Left renal pelvis (tissue), 4 donors: ENCODE measurements at places on chromosomes 5 and 9. TPM values are rescaled to one million over a fixed set of nuclear protein-coding genes. Genes with fewer than 3 reads are reported as not detected.

The NR4A3 gene
- polyA plus RNA-seq = 0.53 TPM

The IQGAP2 gene
- 69.1 TPM for polyA plus RNA-seq

The SPATA31E1 gene
- not detected for polyA plus RNA-seq

The C5orf58 gene
- polyA plus RNA-seq = not detected

The HSPA5 gene
- 424 TPM for polyA plus RNA-seq

The IFNA13 gene
- polyA plus RNA-seq = not detected

The RGS7BP gene
- 7.0 TPM for polyA plus RNA-seq

The ENHO gene
- 0.82 TPM for polyA plus RNA-seq

The SPINK13 gene
- polyA plus RNA-seq = 0.23 TPM

The PCYOX1L gene
- 17.8 TPM for polyA plus RNA-seq

The TJP2 gene
- polyA plus RNA-seq = 120 TPM

The SUSD3 gene
- polyA plus RNA-seq = 9.4 TPM

DNA sequence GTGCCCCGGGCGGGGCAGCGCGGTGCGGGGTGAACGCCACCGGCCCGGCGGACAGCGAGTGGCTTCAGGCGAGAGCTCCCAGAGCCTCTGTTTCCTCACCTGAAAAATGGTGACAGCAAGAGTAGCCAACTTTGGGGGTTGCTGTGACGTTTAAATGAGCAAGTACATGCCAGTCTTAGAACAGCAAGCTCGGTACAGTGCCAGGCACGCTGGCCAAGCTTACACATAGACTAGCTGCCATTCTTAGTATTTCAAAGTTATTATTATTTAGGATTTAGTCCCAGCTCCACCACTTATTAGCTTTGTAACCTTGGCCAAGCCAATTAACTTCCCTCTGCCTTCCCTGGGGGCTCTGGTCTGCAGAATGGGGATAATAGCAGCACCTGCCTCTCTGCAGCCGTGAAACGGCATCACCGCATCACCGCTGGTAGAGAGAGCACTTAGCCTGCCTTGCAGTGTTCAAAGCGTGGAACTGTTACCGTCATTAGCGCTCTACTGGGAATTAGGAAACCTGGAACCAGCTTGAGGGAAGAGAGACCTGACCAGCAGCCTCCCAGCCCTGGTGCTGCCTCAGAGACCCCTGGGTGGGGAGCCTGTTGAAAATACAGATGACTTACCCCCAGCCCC lies at the start of gene C9orf50:
Gene C9orf50 (minus strand): TSS at position 433 of the 627 bp plus-strand sequence. CDS start 527 bp downstream, outside the sequence.
- DNase-seq = no peak

DNA sequence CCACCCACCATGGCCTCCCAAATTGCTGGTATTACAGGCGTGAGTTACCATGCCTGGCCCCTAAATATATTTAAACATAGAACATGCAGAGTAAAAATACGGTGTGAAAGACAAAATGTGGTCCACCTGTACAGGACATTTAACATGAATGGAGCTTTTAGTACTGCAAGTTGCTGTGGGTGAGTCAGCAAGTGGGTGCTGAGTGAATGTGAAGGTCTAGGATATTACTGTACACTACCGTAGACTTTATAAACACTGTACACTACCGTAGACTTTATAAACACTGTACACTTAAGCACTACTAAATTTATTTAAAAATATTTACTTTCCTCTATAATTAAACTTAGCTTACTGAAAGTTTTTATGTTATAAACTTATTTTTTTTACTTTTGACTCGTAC lies 317.8 kb downstream of the PRDM9 start:
- no peak for DNase-seq

GRCh38 chr5:177084175-177084574 lies 2.5 kb upstream of the FGFR4 start:
- no peak for DNase-seq

DNA sequence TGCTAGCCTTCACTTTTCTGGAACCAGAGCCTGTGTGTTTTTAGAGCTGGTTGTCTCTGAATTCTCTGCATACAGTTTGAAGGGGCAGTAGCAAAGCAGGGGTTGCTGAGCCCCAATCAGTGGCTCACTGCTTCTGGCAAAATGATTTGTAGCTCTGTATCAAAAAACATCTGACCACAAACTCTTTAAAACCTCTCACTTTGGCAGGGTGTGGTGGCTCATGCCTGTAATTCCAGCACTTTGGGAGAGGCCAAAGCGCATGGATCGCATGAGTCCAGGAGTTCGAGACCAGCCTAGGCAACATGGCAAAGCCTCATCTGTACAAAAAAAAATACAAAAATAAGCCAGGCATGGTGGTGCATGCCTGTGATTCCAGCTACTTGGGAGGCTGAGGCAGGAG lies 28.3 kb upstream of the APC start:
- no peak for DNase-seq

DNA sequence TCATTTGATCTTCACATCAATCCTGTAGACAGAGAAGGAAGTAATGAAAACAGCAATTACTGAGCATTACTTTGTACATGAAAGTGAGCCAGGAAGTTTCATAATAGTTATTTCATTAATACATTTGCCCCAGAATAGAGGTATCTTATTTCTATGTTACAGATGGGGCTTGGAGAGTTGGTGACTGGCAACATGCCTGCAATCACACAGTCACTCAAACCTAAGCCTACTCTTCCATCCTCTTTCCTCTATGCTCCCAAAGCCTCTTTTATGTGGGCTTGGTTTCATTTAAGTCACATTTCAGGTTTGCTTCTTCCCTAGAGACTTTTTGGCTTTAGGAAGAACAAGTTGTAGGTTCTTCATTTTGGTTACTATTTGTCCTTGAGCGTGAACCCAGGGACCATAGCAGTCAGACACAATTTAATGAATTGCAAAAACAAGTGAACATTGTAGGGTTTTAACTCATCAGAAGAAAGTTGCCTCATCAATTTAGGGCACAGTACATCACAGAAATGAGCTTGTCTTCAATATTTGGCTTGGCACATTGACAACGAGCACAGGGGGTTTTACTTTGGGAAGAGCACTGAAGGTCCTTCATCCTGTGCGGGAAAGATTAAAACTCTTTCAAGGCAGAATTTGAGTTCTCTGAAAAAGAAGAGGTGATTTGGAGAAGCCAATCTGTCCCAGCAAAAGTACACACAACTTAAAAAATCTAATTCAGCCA lies 381.1 kb downstream of the TMEM38B start:
- DNase-seq = no peak

DNA sequence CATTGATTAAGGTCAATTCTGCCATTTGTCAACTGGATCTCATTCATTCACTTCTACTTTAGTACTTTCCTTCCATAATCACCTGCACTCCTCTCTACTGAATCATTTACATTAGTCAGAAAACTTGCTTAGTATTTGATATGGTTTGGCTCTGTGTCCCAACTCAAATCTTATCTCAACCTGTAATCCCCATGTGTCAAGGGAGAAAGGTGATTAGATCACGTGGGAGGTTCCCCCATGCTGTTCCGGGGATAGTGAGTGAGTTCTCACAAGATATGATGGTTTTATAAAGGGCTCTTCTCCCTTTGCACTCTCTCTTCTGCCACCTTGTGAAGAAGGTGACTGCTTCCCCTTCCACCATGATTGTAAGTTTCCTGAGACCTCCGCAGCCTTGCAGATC lies 23.7 kb upstream of the UGCG start:
- DNase-seq = no peak

GRCh38 chr5:33300209-33300742 lies 140.5 kb upstream of the TARS1 start:
- no peak for DNase-seq

DNA sequence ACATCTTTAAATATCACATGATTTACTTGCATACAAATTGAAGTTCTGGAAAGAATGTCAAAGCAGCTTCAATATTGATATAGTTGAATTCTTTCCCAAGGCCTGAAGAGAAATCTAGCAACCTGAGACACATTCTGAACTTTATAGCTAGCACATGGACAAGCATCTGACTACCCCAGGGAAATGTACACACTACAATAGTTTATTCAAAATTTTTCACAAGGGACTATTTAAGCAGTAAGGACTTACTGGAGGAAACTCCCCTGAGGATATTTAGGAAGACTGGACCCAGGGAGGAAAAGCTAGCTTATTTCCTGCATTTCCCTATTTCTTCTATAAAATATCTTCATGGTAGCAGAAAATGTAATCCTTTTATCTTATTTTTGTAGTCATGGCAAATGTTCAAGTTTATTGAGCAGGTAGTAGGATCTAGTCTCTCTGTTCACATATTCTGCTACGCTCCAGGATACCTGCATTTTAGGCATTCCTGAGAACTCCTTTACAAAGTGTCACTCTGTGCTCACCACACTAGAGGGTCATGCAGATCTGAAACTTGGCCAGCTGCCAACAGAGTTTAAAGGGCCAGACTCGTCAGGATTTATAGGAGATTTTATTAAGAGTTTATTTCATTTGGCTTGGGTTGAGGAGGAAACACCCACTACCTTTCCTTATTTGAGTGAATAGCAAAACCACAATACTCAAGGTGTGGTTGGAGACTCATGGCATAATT lies 348.4 kb upstream of the FTMT start:
- peak; percentile 16 for DNase-seq

- no peak for DNase-seq
These were observed 66.4 kb downstream of the PSMB7 start for GRCh38 chr9:124348831-124349230.

DNA sequence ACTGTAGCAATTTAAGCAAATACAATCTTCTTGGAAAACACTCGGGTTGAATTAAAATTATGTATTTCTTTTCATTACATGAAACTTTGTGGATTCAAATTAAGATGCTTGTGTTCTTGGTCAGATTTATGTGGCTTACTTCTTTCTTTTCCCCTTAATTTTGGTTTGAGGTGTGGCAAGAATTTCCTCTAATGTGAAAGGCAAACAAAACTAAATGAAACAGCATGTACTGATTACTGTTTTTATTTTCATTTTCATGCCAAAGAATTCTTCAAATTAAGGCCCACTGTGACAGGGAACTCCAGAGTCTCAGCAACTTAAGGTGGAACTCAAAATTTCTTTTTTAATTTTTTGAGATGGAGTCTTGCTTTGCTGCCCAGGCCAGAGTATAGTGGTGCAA lies at the start of gene OMD:
Gene OMD (minus strand): TSS at position 132 of the 400 bp plus-strand sequence. CDS start 6,913 bp downstream, outside the sequence.
- no peak for DNase-seq

GRCh38 chr9:76049341-76049740 lies 158.9 kb downstream of the PCSK5 start:
- no peak for DNase-seq

GRCh38 chr9:136110082-136111061 lies 8.3 kb downstream of the TMEM250 start:
- no peak for DNase-seq

GRCh38 chr9:89374176-89374575 lies 55.9 kb downstream of the SECISBP2 start:
- no peak for DNase-seq

- DNase-seq = no peak
These were observed 42.8 kb downstream of the SNX30 start for GRCh38 chr9:112793213-112793810.

- DNase-seq = no peak
These were observed 242.8 kb downstream of the PRR16 start for GRCh38 chr5:120706877-120707276.

DNA sequence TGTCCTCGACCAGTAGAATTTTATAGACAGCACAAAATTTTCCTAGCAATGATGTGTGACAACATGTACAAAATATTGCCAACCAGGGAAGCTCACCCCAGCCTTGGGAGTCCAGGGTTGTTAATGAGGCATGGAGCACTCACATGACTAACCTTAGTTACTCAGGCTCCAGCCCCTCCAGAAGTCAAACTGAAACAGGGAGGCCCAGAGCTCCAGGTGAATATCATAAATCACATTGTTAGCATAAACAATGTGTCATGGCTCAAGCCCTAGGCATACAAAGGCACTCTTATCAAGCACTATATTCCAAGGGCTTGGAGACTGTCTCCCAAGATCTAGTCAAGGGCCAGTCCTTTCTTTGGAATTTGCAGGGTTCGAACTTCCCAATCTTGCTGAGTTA lies 44.4 kb downstream of the TNFAIP8 start:
- no peak for DNase-seq

DNA sequence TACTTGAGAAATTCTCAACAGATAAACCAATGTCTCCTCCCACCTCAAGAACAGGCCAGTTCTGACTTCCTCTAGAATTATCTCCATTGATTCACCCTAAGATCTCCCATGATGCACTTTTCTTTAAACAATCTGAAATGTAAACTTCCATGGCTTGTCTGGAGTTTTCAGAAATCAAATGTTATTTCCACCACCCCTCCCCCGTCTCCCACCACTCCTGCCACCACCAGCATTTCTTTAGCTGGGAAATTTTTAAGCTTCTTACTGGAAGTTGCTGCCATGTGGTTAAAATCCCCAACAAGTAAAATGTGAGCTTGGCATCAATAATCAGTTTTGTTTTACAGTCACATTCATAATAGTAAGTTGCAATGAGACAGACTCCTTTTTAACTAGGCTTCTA lies 32.8 kb upstream of the BASP1 start:
- no peak for DNase-seq

DNA sequence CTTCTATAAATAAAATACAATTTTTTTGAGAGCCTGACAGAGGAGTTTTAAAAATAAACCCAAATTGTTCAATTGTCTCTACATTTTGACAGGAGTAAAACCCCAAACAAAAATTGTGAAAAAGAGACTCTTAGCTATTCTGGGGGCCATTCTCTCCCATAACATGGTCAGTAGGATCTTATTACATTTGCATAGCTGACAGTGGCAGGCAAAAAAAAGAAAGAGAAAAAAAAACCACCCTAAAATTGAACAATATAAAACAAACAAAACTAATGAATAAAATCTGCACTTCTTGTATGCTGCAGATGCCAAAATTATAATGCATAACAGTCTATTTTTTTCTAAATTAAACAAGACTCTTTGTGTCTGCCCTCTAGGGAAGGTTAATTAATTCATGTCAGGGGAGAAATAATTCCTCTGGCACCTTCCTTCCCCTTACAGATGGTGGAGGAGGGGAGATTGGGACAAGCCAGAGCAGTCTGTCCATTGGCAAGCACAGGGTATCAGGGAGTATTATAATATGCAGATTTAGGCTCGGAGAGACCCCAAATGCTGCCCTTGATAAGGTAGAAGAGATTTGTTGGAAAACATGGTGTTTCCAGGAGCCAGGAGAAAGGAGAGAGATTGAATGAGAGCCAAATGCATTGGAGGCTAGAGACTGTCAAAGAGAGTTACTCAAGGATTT lies 79.7 kb upstream of the CDH6 start:
- DNase-seq = no peak

DNA sequence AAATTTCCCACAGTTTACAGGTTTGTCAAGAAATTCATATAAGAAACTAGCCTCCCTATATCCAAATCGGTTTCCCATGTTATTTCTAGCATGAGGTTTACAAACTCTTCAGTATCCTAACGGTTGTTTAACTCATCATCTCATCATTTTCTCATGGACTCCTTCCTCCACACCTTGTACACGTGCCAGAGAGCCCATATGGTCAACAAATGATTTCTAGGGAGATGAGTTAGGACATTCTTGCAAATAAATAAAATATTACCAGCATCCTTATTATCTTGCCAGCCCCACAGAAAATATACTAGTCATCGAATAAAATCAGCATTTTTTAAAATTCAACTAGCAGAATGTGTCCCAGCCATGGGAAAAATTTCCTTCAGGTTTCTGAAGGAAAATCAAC lies 285.2 kb downstream of the EBF1 start:
- DNase-seq = no peak

GRCh38 chr9:109972026-109972882 lies 192.3 kb downstream of the PALM2AKAP2 start:
- no peak for DNase-seq
